ENCODE measurements at places on chromosomes 1 and 21. TPM values are rescaled to one million over a fixed set of nuclear protein-coding genes. Genes with fewer than 3 reads are reported as not detected.
A peak's percentile ranks its signal among the peaks of the same experiment; 100 is the strongest.

The CFHR1 gene
- not detected for total RNA-seq

DNA sequence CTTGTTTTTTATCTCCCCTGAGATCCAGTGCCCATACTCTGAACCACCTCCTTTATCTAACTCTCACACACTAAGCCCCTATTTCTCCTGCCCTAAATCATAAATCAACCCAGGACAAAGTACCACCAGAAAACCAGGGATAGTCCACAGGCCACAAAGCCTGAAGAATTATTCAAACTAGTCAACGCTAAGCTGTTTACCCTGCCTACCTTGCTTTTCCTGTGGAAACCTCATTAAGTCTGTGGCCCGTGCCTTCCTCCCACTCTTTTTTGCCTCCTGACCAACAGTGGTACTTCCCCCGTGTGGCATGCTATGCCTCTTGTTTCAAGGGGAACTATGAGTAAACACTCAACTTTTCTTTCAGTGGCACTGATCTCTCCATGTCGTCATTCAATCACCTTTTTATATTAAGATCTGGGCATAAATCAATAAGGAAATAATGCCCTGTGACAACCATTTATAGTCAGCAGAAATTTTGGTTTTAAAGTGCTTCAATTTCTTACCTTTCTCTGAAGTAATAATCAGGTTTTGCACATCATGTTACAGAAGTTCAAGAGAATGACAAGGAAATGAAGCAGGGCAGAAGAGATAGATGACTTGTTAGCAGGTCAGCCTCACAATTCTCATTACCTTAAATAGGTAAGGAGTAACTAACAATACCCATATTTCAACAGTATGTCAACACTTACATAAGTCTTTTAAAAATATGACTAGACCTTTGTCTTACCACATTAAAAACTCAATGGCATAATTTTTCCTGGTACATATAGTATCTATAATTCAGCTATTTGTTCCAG is 32.1 kb downstream of the EYA3 start:
- peak; percentile 73 for DNase-seq

The SPRR1B gene
- not detected for total RNA-seq

The C1orf87 gene
- not detected for total RNA-seq

GRCh38 chr1:98044071-98044697 is 123.3 kb upstream of the DPYD start:
- no peak for DNase-seq

DNA sequence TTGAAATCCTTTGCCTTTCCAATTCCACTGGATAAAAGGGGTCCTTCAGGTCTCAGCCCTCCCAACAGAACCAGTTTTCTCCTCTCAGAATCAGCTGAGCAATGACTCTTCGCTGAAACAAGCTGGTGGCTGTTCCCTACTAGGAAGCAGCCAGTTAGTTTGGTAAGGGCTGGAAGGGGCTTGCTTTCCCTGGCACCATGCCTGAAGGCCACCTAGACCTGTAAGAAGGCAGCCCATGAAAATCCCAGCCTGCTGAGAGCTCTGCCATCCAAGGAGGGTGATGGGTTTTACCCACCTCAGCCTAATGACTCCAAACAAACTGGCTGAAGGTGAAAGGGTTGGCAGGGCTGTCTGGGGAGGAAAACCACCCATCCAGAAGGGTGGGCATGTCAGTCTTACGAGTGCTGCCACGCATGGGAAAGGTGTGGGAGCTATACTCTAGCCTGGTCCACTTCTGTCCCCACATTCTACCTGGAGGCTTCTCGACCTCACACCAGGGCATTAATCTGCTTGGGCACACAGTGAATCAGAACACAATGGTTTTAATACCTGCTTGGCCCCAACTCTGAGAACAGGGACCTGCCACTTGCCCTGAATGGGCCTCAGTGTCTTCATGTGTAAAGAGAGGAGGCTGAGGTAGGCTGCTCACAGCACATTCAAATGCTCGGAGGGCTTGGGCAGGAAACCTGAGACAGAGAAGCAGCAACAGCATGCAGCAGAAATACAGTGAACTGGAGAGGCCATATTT is 53.0 kb downstream of the CD46 start:
- no peak for DNase-seq

The NLRP3 gene
- total RNA-seq, result 8.5 TPM

All from activated naive CD8-positive, alpha-beta T cell treated with anti-CD3 and anti-CD28 coated beads for 36 hours (primary cell).